DMS153 (cell line): ENCODE measurements at places on chromosomes 5 and 9.
A peak's percentile ranks its signal among the peaks of the same experiment; 100 is the strongest.

DNA sequence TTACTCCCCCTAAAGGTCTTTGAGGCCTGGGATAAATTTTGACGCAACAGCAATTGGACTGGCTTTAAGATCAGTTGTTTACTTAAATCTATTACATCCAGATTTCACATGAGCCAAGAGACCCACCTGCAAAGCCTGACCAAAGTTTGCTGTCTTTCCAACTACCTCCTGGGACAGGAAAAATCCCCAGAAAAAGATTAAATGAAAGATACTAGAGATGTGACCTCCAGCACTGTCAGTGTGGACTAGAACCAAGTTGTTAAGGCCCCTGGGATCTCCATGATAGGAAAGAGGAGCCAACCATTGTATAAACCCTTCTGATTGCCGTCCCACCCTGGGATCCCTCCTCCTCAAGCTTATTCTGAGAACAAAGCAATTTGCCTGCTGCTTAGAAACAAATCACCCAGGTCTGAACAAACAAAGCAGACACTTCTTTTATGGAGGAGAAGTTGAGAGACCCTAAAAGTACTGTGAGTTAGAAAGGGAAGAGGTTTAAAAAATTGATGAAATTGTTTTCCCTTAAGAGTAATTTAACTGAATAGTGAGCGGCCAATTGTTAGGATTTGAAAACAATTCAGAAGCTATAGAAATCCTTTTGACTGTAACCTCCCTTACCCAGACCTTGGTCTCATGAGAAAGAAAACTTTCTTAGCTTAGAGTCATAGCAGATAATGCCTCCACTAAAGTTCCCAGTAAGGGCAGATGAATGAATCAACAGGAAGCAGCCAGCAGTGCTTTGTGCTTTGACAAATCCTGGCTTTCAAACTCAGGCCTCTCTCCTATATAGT lies 255.2 kb downstream of the TMEM167A start:
- no peak for DNase-seq

GRCh38 chr9:74493512-74493911 lies 3.6 kb upstream of the RORB start:
- no peak for DNase-seq

DNA sequence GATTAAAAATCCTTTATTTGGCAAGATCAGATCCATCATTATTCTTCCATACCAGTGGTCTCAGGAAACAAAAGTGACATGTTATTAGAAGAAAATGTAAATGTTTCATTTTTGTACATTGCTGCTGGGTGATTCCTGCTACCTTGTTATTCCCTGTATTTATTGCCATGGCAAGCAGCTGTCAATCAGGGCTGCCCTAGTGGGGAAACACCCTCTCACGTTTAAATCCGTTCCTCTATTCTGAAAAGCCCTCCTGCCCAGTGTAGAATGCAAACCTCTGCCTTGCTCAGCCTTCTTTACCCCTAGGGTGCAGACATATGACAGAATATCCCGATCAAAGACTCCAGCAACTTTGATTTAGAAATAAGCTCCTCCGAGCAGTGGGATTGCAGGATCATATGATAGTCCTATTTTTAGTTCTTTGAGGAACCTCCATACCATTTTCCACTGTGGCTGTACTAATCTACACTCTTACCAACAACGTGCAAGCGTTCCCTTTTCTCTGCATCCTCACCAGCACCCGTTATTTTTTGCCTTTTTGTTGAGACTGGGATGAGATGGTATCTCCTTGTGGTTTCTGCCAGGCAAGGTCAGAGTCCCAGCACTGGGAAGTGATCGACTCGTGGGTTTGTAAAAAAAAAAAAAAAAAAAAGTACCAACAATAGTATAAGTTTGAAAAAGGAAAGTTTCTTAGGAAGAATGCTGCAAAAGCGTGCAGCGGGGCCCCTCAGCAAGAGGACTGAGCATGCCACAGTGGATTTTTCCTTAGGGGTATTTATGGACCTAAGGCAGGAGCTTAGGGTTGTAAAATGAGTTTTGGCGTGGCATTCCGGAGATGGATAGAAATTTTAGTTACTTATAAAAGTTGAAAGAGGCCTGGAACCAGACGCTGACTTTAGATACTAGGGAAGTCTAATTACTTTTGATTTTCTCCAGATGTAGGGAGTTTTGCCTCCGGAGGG lies 66.7 kb downstream of the HRH2 start:
- no peak for DNase-seq

GRCh38 chr5:136070486-136071285 lies 41.9 kb downstream of the TGFBI start:
- no peak for DNase-seq

GRCh38 chr5:142446131-142446959 lies 121.5 kb upstream of the SPRY4 start:
- no peak for DNase-seq

DNA sequence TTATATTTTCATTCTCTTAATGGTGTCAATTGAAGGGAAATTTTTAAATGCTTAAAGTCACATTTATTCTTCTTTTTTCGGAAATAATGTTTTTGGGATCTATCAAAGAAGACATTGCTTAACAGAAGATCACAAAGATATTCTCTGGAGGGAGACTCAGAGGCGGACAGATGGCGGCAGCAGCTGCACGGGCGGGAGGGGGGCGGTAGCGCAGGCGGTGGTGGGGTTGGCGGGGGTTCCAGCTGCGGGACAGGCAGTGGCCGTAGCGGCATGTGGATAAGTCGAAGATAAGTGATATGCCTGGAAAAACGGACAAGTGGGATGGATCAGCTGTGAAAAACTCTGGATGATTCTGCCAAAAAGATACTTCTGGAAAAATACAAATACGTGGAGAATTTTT lies 31.6 kb upstream of the ZDHHC11B start:
- DNase-seq, result no peak

DNA sequence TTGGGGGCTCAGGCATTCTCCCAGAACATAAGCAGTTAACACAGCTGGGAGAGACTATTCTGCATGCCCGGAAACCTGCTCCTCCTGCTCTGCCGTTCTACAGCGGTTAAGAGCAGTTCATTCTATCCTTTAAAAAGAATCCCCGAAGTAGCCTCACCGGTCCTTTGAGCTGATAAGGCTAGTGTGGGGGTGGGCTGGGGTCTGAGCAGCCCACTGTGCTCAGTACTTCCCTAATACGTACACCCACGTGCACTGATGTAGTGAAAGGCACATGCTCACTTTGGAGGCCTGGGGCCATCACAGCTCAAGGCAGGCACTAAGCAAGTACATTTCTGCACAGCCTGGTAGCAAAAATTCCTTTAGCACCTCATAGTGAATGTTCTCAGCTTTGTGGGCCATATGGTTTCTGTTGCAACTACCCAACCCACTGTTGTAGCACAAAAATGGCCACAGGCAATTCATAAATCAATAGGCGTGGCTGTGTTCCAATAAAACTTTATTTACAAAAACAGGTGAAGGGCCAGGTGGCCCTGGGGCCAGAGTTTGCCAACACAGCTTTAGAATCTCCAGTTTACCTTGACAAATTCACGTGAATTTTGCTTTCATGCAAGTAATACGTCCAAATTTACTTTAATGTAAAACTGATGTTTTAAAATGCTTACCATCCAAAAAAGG lies 136.4 kb downstream of the ZNF354C start:
- DNase-seq, result no peak

- peak; percentile 18 for DNase-seq
Measured at GRCh38 chr5:616484-617039, 4.4 kb downstream of the CEP72 start.

DNA sequence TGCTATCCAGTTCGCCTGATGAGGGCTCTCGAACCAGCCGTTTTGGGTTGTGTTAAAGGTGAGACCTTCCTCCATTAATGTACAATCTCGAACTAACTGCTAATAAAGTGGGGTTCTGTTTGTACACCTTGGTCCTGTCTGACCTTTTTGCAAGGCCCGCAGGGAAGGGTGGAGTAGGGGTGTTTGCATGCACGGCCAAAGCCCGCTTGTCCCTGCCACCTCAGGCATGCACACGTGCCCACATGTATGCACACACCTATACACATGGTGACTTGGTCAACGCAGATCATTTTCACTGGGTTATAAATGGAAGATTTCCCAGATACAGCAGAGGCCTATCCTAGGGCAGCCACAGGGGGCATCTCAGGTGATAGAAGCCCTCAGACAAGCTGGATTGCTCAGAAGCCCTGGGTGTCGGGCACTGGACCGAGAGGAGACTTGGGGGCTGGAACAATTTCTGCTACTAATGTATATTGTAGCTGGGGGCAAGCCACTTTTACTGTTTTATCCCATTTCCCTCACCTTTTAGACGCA lies 50.2 kb downstream of the NDST1 start:
- no peak for DNase-seq

DNA sequence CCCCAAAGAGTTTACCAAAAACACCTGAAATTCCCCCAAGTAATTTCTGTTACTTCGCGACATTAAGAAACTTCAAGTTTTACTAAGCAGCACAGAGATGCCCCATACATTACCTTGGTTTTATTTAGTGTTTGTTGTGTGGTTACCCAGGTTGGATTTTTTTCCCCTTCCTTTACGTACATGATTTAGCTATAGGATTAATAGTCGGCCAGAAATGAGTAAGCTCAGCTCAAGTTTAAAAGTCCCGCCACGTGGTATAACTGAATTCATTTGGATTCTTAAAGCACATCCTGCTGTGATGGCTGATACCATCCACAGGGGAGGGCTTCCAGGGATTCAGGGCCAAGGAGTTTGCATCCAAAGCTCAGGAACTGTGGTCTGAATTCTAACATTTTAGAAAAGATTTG lies 75.9 kb downstream of the DAP start:
- DNase-seq, result no peak

GRCh38 chr5:169527863-169528262 lies 55.7 kb upstream of the SPDL1 start:
- DNase-seq, result no peak

DNA sequence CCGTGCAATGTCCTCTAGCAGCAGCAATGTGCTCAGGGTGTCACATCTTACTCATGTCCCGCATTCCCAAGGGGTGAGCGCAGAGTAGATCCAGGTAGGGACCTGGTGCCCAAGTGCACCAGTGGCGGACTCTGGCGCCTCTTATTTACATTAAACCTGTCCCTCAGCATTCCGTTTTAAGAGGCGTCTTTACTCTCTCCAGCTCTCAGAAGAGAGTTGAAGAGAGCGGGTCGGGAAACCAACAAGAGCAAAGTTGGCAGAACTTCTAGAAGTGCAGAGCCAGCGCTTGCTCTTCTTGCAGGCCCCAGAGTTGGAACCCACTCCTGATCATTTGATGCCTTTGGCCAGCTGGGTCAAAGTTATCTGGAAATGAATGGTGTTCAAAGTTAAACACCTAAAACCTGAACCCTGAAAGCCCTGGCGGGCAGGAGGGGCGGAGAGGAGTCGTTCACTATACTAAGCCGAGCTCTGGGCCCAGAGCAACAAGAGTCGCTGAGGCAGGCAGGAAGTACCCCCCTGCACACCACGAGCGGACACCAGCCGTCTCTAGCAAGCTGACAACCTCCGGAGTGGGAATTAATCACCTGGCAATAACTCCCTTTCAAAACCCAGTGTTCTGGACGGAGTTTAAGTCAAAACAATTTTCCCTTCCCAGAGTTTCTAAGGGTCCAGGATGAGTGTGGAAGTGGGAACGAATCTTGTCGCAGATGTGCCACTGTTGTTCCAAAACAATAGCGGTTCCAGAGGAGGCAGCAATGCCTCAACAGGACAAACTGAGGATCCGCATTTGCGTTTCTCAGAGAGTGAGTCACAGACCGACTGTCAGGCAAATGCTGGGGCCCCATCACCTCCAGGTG lies 122.8 kb downstream of the TMEM161B start:
- no peak for DNase-seq

- DNase-seq, result no peak
Measured at GRCh38 chr9:130198501-130199179, 26.4 kb downstream of the NCS1 start.

DNA sequence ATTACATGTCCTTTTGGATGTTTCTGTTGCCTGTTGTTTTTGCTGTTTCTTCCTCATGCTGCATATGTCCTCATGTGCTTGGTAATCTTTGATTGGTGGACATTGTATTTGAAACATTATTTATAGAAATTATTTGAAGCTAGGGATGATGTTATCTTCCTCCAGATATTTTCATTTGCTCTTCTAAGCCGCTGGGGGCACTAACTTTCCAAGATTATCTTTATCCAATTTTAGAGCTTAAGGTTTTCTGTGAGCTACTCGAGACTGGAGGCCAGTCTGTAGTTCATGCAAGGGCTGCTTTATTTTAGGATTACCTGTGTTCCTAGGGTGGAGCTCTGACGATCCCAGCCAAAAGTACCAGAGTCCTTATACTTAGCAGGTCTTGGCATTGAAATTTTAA lies 40.9 kb downstream of the STX17 start:
- DNase-seq, result no peak

- no peak for DNase-seq
Measured at GRCh38 chr5:126443374-126443851, 20.2 kb downstream of the GRAMD2B start.

DNA sequence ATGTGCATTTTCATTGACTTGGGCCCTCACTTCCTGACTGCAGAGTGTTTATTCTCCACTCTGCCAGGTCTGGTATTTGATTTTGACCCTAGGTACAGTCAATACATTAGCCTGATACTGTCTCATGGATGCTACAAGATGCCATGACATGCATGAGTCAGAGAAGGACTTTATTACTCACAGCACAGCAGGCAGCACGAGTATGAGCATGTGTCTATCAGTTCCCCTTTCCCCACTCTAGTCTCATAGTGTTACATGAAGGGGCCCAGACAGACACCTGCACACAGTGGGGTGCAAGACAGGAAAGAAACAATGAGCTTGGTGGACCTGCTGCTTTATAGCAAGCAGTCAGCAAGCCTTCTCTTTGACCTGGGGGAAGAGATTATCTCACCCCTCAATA lies 19.6 kb downstream of the ITGA2 start:
- DNase-seq, result no peak

- DNase-seq, result no peak
Measured at GRCh38 chr5:40572937-40573336, 106.8 kb upstream of the PTGER4 start.

DNA sequence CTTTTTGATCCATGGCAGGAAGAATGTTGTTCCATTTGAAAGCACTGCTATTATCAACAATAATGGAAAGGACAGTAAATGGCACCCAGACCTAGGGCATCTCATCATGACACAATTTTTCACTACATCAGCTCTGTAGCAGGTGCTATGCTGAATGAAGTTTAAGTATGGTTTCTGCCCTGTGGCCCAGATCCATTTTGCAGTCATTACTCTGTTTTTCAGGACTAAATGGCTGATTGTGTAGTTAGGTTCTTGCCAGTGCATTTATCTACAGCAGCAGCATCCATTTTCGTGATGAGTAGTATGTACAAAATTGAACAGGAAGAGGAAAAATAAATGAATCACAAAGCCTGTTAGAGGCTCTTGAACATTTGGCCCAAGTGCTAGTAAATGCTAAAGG lies 270.5 kb upstream of the CD180 start:
- DNase-seq, result peak; percentile 10

- DNase-seq, result no peak
Measured at GRCh38 chr9:84807870-84808390, 138.4 kb downstream of the NTRK2 start.

DNA sequence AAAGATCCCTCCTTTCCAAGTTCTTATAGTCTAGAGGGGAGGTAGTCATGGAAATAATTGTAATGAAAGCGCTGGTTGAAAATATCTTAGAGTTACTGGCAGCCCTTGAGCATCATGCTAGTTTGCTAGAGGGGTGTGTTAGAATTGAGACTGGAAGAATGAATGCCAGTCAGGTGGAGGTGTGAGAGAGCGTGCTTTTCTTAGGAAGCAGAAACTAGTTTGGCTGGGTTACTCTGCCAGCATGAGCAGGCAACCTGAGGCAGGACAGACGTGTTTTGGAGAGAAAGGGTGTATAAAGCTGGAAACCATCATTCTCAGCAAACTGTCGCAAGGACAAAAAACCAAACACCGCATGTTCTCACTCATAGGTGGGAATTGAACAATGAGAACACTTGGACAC lies 43.6 kb upstream of the DHFR start:
- DNase-seq, result no peak
